ENCODE measurements at places on chromosomes 6 and 20.

DNA sequence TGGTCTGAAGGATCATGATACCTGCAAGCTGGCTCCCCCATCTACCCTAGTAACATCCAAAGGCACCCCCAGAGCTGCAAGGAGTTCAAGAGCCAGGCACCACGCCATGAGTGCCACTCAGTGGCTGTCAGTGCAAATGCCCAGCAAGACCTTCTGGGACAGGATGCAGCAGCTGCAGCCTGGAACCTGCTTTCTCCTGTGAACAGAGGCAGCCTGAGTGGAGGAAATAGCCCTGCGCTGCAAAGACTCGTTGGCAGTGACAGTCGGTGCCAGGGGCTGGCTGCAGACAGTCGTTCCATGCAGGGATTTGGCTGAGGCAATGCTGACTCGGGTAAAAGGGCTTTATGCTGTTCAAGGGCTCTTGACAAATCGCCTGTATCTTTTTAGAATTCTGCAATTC, 15.7 kb upstream of the SSTR4 start:
- no peak for DNase-seq

DNA sequence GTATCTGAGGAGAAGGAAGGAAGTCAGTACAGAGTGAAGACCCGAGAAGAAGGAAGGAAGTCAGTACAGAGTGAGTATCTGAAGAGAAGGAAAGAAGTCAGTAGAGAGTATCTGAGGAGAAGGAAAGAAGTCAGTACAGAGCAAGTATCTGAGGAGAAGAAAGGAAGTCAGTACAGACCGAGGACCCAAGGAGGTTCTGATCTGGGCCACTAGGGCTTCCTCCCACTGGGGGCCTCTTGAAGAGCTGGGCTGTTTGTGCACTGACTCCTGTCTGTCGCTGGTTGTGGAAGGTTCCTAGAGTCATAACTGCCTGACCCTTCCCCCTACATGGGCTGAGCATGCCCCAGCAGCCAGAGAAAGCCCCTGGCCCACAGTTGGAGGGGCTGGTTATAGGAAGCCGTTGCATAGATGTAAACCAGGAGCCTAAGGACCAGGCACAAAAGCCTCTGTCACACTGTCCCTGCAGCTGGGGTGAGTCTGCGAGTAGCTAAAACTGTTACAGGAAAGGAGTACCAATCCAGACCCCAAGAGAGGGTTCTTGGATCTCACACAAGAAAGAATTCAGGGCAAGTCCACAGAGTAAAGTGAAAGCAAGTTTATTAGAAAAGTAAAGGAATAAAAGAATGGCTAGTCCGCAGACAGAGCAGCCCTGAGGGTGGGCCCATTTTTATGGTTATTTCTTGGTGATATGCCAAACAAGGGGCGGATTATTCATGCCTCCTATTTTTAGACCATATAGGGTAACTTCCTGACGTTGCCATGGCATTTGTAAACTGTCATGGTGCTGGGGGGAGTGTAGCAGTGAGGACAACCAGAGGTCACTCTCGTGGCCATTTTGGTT, 395.9 kb downstream of the PREX1 start:
- no peak for DNase-seq

GRCh38 chr20:58514321-58515232, 622 bp downstream of the APCDD1L start:
- no peak for DNase-seq

GRCh38 chr6:138238368-138238767, 20.1 kb upstream of the PBOV1 start:
- no peak for DNase-seq

- DNase-seq: no peak
Measured at GRCh38 chr6:14533446-14533845, 415.9 kb downstream of the CD83 start.

GRCh38 chr6:13863699-13864155, 49.4 kb upstream of the MCUR1 start:
- no peak for DNase-seq

- DNase-seq: no peak
Measured at GRCh38 chr6:104603108-104603745, 256.5 kb downstream of the HACE1 start.

DNA sequence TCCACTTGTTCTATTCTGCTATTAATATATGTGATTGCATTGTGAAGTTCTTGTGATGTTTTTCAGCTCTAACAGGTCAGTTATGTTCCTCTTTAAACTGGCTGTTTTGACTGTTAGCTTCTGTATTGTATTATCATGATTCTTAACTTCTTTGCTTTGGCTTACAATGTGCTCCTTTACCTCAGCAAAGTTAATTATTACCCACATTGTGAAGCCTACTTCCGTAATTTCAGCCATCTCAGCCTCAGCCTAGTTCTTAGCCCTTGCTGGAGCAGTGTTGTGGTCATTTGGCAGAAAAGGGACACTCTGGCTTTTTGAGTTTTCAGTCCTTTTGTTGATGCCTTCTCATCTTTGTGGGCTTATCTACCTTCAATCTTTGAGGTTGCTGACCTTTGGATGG, 440.2 kb downstream of the TBC1D32 start:
- no peak for DNase-seq

- peak; percentile 72 for DNase-seq
Measured at GRCh38 chr6:79949233-79949632, 1.9 kb upstream of the ELOVL4 start.

- DNase-seq: no peak
Measured at GRCh38 chr20:25629816-25630499, 6.1 kb upstream of the NANP start.

DNA sequence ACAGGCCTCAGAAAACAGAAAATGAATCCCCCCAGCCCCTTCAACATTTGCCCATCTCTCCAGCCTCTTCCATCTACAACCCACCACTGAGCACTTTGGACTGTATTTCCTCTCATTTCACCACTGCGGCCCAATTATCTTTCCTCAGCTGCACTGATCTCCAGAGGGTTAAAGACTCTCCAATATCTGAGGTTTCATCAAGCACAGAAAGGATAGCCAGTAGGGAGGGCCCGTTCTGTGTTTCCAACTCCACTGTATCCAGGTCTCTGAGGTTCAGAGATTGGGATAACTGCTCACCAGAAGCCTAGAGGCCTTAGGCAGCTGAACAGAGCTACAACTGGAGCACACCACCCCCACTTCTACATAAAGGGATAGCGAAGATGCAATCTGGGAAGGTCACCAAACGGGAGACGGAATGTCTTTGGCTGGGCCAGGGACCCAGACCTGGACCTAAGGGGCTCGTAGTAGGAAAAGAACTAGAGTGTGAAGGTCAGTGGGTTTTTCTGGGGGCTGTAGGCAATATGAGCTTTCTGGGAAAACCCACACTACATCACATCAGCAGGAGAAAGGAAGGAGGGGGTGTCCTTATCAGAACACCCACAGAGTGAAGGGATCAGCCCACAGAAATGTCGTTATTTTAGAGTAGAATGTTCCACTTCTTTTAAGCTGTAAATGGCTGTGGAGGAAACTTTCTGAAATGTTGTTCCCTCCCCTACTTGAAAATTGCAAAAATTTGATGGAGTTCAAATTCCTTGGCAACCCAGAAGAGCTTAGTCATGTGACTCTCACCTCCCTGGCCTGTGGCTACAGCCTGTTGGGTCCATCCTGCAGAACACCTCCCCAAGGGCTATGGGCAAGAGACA, 7.3 kb downstream of the KCNK5 start:
- DNase-seq: no peak

- DNase-seq: no peak
Measured at GRCh38 chr20:6058684-6059295, 4.9 kb upstream of the LRRN4 start.

GRCh38 chr6:155079985-155080452, 84.9 kb downstream of the TIAM2 start:
- no peak for DNase-seq

DNA sequence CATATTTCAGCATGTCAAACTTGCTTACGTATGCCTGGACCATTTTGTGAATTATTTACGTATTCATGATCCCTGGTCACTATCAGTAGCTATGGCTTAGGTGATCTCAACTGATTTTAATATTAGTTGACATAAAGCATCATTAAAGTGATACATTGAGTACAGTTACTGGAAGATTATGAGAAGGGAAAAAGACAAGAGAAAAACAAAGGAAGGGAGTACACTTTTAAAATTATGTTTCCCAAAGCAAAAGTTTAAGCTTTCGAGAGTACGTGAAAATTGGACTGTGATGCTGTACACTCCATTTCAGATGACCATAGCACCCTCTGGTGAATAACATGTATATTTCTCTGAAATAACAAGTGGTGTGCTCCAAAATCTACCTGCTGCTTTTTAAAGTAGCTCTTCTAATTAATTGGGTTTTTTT, 215.0 kb upstream of the HSF2 start:
- no peak for DNase-seq

DNA sequence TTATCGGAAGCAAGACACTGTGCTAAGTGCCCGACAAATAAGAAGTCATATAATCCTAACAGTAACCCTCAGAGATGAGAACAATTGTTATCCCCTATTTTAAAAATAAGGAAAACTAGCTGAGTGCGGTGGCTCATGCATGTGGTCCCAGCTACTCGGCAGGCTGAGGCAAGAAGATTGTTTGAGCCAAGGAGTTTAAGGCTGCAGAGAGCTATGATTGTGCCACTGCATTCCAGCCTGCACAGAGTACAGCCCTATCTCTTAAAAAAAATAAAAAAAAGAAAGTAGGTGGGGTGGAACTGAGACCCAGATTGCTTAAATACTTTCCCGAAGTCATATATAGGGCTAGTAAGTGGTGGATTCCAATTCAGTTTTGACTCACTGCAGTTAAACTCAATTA, 84.7 kb downstream of the UST start:
- DNase-seq: no peak

- DNase-seq: peak; percentile 85
Measured at GRCh38 chr6:106125925-106126435, 39.8 kb downstream of the PRDM1 start.

- no peak for DNase-seq
Measured at GRCh38 chr6:143754204-143754603, 76.4 kb downstream of the PHACTR2 start.

- DNase-seq: no peak
Measured at GRCh38 chr6:161257793-161258457, 15.9 kb downstream of the AGPAT4 start.

DNA sequence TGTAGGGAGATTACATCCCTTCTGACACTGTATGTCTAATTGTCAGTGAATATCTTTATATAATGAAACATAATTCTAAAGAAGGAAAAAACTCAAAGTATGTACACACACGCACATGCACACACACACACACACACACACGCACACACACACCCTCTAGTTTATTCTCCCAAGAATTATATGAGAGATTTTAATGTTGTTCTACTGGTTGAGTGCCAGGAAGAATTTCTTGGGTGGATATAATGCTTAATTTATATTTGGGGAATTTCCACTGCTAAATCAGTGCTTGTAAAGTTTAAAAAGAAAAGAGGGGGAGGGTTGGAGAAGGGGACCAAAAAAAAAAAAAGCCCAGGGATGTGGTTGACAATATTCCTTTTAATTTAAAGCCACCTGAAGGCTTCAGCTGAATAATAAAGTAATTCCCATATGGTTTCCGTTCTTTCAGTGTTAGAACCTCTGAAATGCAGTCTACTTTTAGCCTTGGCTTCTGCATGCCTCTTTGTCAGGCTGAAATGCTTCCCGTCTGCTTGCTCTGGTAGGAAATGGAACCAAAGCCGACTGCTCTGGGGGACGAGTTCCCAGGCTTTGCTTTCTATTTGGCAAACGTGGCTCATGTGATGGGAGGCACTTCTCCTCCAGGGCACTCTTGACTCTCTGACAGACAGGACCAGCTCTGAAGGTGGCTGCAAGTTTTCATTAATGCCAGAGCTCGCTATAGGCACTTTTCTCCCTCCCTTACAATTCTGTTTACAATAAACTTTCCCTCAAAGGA, 225.4 kb downstream of the PRL start:
- no peak for DNase-seq

GRCh38 chr6:159875194-159875593, 15.6 kb upstream of the MAS1 start:
- no peak for DNase-seq

- DNase-seq: no peak
Measured at GRCh38 chr20:59603781-59604541, at the start of gene PHACTR3. Gene PHACTR3, plus strand, starts transcription at chr20:59604540. Its CDS starts 475 bp downstream, at chr20:59605015.

DNA sequence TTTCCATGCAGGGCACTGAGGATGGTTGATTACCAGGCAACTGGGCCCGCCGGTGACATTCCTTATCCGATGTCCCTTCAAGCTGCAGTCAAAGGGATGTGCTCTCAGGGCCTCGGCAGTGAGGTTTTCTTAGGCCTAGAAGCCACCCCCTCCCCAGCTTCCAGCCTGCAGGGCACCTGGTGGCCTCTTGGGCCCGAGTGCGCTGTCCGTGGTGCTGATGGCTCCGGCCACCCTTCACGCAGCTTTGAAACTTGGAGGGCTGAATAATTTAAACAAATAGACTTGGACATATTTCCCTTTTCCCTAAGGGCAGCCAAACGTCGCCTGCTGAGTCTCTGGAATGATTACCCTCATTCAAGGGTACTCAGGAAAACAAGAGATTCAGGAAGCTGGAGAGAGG, 8.9 kb upstream of the MLN start:
- no peak for DNase-seq

- peak; percentile 44 for DNase-seq
Measured at GRCh38 chr20:62795023-62795761, 1.1 kb upstream of the MRGBP start.

GRCh38 chr6:57421503-57421902, 104.1 kb downstream of the PRIM2 start:
- no peak for DNase-seq

- no peak for DNase-seq
Measured at GRCh38 chr6:146598772-146599405, at the start of gene ADGB. Gene ADGB, plus strand, starts transcription at chr6:146598972. Its CDS starts 69 bp downstream, at chr6:146599041.

- DNase-seq: no peak
Measured at GRCh38 chr6:231779-232178, 60.5 kb upstream of the DUSP22 start.

DNA sequence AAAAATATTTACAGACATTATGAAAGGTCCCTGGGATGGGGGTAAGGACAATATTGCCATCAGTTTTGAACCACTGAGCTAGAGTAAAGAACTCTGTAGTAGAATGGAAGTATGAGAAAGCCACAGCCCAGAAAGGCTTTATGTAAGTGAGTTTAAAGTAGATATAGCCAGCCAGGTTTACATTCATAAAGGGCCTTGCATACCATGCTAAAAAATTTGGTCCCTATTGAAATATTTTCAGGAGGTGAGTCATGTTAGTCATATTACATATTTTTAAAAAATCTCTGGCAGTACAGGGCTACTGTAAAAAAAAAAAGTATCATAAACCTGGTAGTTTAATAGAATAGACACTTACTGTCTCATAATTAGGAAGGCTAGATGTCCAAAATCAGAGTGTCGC, 3.5 kb downstream of the ZKSCAN8 start:
- no peak for DNase-seq

DNA sequence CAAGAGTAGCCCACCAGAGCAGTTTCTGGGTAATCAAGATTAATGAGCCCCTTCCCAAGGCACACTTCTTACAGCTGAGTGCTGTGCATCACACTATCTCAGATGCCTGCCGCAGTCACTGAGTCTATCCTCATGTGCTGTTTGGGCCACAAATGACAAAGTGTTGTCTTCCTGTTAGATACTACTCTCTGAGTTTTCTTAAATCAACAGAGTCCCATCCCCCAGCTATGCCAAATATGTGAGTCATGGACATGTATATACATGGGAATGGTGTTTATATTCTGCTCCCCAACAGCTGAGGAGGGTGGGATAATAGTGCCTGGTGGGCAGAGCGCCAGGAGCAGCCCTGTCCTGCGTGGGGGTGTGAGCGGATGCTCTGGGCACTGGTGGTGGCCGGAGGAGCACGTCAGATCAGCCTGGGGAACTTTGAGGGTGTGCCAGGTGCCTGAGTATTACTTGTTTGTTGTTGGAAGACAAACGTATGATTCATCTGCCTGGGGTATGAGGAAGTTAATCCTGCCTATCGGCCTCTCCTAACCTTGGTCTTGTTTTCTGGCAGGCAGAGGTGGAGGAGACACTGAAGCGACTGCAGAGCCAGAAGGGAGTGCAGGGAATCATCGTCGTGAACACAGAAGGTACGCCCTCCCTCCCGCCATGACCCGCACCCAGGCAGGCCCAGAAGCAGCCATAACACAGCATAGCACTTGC, 9.6 kb downstream of the DYNLRB1 start:
- DNase-seq: no peak
